ENCODE measurements at places on chromosomes 5 and 9. TPM values are rescaled to one million over a fixed set of nuclear protein-coding genes. Genes with fewer than 3 reads are reported as not detected.

- DNase-seq, result no peak
Measured at GRCh38 chr5:145660897-145661640, 174.1 kb downstream of the PRELID2 start.

DNA sequence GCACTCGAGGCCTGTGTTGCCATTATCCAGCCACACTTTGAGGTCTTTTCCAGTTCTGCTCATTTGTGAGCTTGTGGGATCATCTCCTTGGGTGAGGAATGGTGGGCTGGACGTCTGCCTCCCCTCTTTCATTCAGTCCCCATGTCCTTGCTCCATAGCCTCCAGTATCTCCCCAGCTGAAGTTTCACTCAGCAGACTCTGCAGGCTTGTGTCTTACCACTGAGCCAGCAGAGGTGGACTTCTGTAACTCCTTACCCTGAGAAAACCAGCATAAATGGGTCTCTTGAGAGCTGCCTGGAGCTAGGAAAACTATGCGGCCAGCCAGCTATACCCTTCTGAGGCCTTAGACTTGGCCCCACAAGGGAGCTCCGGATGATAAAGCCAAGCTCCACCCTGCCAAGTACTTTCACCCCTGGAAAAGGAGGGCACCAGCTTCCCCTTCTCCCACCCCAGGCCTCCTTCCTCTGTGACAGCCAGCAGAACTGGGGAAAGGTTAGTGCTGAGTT lies 12.2 kb downstream of the IRF1 start:
- no peak for DNase-seq

The PCDHA9 gene
- under 0.01 TPM for total RNA-seq

The KLHL3 gene
- total RNA-seq, result 1.6 TPM

The PCDHGB1 gene
- total RNA-seq, result 1.7 TPM

Measured in kidney epithelial cell (primary cell).